Stimulated activated CD4-positive, alpha-beta T cell treated with anti-CD3 and anti-CD28 coated beads, Interleukin-4, amount 100 ng/mL, for 4 hours (primary cell): ENCODE measurements at places on chromosomes 2 and 18.
A peak's percentile ranks its signal among the peaks of the same experiment; 100 is the strongest.

- no peak for DNase-seq
Observed at GRCh38 chr2:122421775-122422174, 666.3 kb downstream of the TSN start.

- DNase-seq, result no peak
Observed at GRCh38 chr2:239769554-239770245, 255.4 kb downstream of the NDUFA10 start.

GRCh38 chr2:200373231-200373630 is 66.7 kb downstream of the SPATS2L start:
- DNase-seq, result no peak

GRCh38 chr2:115084446-115084845 is 642.0 kb downstream of the DPP10 start:
- DNase-seq, result no peak

DNA sequence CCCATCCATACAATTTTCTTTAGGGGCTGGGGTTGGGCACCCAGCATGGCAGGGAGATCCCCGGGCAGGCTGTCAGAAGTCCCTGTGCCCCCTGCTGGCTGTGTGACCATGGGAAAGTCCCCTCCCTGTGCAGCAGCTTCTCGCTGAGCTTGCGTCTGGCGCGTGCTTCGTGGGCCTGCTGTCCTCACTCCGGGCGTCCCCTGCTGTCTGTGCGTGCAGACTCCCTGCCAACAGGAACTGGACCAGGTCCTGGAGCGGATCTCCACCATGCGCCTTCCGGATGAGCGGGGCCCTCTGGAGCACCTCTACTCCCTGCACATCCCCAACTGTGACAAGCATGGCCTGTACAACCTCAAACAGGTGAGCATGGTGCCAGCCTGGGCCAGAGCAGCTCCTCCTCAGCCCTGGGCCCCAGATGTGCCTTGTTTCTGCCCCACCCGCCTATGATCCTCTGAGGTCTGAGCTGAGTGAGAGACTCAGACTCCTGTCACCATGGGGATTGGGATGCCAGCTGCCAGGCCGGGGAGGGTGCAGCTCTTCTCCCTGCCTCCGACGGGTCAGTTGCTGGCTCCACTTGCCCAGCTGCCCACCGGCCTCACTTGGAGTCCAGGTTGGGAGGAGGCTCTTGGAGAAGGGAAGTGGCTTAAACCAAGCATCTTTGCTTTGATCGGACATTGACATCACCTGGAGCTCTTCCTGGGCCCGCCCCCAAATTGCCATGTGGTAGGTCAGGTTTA is 28.6 kb downstream of the IGFBP2 start:
- no peak for DNase-seq

GRCh38 chr2:122595065-122595464 is 839.6 kb downstream of the TSN start:
- DNase-seq, result no peak

DNA sequence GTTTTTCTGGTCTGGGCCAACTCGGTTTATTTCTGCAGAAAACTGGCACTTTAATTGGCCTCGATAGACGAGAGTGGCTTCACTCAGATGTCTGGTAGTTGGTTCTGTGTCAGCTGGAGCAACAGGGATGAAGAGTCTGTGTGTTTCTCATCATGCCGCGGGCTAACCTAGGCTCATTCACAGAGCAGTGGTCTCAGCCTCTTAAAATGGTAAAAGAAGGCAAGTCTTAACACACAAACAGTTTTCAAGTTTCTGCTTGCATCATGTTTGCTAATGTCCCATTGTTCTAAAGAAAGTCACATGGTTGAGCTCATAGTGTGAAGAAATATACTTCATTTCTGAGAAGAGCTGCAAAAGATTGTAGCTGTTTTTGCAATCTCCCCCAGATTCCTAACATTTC is 37.5 kb upstream of the ANXA4 start:
- no peak for DNase-seq

- DNase-seq, result no peak
Observed at GRCh38 chr2:110120171-110121051, 4.8 kb upstream of the MALL start.

GRCh38 chr2:171521361-171522051 is 768 bp upstream of the CYBRD1 start:
- DNase-seq, result no peak

DNA sequence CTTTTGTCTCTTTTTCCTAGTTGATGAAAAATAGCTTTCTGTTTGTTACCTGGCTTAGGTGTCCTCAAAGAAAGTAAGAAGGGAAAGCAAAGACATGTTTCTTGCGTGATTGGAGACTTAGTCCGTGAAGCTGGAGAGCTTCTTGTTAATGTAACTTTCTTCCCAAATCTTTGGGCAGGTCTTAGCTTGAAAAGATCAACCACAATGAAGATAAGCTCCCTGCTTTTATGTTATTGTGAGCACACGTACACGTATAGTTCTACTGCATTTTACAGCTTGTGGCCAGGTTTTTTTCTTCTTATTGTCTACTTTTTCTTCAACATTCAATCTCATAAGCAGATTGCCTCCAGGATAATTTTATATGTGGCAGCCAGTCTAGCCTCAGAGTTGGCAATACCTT is 99.8 kb downstream of the DIS3L2 start:
- no peak for DNase-seq

- DNase-seq, result no peak
Observed at GRCh38 chr2:86275384-86275799, 62.0 kb downstream of the REEP1 start.

GRCh38 chr2:121015971-121016485 is 269.0 kb downstream of the TFCP2L1 start:
- no peak for DNase-seq

DNA sequence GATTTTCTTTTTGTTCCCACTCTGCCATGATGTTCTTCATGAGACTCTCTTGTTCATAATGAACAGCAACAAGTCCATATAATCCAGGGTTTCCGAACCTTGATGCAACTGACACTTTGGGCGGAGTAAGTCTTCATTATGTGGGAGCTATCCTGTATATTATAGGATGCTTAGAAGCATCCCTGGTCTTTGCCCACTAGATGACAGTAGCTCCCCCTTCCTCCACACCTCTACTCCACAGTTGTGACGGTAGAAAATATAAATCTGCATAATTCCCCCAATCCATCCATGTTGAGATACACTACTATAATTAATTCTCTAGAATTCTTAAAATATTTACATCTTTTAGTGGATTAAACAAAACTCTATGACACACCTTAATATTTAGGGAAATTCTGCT is 482.2 kb upstream of the CELF4 start:
- DNase-seq, result no peak

- DNase-seq, result peak; percentile 82
Observed at GRCh38 chr18:48834413-48835031, 116.2 kb downstream of the SMAD7 start.

DNA sequence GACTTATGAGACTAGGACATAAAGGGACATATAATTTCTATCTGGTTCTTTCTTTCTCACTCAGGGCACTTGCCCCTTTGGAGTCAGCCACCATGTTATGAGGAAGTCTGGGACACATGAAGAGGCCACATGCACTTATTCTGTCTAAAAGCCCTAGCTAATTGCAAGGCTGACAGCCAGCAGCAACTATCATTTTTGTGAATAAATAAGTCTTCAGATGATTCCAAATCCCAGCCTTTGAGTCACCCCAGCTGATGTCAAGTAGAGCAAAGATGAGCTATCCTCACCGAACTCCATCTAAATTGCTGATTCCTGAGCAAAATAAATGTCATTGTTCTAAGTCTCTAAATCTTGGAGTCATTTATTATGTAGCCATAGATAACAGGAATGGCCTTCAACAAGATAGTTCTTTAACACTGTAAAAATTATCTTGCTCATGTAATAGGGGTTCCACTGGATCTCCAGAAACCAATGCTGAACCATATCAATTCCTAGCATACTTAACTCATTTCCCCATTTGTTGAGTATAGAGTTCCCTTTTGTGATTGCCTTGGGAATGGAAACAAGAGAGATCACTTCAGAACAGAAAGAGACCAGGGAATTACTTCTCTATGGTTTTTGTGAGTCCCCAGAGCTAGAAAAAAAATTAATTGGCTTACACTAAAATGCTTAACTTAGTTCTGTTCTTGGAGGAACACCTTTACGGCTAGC is 50.6 kb upstream of the FN1 start:
- no peak for DNase-seq

DNA sequence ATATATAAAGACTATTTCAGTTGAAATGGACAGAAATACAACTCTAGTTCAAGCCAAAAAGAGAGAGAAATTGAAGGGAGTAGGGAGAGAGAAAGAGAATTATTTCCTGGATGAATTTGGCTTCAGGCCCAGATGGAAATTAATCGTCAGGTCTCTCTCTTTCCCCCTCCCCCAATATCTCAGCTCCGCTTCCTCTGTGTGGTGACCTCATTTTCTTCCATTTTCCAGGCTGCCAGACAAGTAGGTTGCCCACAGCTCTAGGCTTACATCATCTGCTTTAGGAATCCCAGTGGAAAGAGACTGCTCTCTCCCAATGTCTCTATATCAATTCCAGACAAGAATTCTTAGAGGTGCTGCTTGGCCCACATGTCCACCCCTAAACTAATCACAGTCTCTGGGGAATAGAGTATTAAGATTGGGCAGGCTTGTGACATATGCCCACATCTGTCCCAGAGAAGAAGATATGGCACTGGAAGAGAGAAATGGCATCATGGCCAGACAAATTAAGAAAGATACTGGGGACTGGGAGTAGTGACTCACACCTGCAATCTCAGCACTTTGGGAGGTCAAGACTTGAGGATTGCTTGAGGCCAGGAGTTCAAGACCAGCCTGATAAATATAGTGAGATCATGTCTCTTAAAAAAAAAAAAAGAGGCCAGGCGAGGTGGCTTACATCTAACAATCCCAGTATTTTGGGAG is 37.2 kb upstream of the CFAP36 start:
- no peak for DNase-seq

- DNase-seq, result no peak
Observed at GRCh38 chr18:36602071-36602470, 226.7 kb downstream of the TPGS2 start.

- no peak for DNase-seq
Observed at GRCh38 chr18:55243857-55244256, 284.6 kb upstream of the CCDC68 start.

GRCh38 chr2:104755026-104755878 is 98.7 kb upstream of the POU3F3 start:
- DNase-seq, result no peak

GRCh38 chr2:112627060-112628040 is 18.4 kb upstream of the SLC20A1 start:
- DNase-seq, result no peak

DNA sequence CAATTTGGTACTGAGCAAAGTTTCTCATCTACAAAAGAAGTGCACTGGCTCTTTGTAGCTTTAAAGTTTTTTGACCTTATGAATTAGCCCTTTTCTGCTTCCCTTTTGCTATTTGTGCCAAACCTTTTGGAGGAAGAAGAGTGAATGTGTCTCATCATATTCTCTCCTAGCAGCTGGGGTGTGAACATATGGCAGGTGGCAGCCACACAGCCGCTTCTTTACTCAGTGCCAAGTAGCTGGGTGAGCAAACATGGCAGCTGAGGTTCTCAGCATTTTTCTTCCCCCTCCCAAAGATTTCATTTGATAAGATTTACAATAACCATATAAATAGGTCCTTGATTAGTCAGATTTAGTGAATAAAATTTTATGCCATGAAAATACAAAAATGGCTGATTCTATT is 46.7 kb upstream of the STK17B start:
- no peak for DNase-seq

- DNase-seq, result no peak
Observed at GRCh38 chr2:66481100-66481549, 46.2 kb downstream of the MEIS1 start.

DNA sequence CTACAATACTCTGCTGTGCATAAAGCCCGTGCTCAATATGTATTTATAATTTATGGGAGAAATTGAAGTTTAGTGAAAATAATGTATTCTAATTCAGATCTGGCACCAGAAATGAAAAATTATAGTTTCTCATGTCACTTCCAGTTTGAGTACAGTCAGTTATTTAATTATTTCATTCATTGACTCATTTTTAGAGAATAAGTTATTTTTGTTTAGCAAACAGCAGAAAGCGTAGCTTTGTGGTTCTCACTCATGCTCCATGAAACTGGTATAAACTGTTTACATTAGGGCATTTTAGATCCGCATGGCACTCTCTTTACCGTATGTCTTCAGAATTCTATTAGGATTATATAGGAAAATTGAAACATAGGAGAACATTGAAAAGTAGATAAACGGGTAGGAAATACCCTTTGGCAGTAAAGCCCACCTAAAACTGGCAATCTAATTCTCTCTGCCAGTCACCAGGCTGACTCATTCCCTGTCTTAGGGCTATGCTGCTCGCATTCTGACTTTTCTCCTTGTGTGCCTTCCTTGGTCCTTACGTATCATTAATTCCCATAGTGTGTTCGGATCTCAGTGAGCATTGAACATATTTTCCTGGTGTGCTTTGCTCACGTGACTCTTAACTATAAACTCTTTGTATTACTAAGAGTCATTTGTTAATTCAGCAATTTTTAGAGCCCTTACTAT is 106.0 kb downstream of the ZNF236 start:
- DNase-seq, result no peak

DNA sequence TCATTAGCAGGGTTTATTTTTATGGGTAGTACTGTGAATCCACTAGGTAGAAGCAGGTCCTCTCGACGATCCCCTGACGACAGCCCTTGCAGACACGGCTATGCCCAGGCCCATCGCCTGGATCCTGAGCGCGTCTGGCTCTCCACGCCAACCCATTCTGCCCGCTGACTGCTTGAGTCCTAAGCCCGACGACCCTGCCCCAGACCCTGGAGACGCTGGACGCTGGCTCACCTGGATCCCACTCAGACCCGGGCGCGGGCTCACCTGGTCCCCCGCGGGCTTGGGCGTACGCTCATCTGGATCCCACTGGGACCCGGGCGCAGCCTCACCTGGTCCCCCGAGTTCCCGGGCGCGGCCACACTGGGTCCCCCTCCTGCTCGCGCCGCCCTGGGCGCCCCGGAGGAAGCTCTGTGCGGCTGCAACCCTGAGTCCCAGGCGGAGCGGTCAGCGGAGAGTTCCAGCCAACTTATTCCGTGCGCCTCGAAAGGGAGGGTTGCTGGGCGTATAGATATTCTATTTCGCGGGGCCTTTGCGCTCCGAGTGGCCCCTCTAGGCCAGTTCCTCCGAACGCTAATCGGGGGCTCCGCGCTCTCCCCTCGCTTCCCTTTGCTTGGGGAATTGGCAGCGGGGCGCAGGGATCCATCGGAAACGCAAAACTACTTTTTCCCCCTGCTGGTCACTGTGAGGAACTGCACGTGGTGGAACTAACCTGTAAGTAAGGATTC is 22.4 kb upstream of the RMP24 start:
- DNase-seq, result peak; percentile 39
